ENCODE measurements at places on chromosomes 6 and 20.

DNA sequence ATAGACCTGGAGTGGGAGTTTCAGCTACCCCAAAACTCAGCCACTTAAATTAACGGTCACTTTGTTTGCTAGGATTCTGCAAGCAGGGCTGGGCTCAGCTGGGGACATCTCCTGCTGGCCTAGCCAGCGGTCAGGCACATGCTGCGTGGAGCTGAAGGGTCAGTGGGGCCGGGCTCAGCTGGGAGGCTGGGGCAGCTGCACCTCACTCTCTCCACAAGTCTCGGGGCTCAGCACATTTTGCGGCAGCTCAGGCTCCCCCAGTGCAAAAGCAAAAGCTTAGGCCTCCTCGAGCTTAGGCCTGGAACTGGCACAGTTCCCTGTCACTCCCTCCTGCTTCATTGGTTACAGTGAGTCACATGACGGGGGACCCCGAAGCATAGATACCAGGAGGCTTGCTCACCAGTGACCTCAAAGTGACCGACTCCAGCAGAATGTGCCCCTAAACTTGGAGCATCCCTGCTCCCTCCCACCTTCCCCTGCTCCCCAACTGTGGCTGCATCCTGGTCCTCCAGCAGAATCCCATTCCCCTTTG lies 80.6 kb upstream of the CST7 start:
- DNase-seq: no peak

DNA sequence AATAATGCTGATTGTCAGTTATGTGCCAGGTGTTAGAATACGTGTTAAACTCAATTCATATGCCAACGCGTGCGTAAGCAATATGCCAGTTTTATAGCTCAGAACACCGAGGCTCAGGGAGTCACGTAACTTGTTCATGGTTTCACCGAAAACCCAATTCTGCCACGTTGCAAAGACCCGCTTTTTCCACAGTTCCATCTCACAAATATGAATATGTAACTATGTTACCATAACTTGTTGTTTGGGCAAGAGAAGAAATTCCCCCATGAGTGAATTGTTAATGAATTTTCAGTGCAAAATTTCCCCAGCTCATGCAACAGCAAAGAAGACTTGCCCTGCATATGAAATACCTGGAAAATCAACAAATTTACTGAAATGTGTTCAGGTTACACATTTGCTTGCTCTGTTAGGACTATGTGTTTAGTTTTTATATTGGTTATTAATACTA lies 30.1 kb downstream of the SF3B5 start:
- peak; percentile 32 for DNase-seq

DNA sequence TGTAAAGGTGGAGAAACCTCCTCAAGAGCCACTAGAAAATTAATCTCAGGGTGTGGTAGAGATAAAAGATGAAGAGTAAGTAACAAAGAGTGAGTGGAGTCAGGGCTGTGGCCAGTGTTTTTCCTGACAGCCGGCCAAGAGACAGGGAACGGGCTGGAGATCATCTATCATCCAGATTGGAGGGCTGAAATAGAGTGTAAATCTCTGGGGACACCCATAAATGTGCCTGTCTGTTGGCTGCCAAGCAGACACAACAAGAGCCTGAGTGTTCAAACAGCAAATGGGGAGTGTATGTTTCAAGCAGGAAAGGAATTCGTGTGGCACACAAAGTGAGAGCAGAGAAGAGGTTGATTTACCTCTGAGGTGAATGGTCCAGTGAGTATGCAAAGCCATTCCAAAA lies 326.4 kb upstream of the KHDRBS2 start:
- no peak for DNase-seq

DNA sequence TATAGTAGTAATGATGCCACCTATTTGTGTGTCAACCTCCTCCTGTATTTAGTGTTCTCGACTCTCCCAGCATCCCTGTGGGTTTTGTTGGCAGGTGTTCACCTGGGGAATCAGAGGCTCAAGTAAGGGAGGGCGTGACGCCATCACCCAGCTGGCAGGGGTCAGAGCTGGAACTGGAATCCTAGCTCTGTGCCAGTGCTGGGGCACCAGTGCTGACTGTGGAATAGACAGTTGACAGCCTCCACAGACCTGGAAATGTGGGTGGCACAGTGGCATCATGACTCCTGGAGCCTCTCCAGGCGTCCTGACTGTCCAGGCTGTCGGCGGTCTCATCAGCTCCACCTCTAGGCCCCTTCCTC lies 102.8 kb downstream of the SYCP2 start:
- DNase-seq: no peak

- DNase-seq: no peak
Measured at GRCh38 chr6:101605874-101606273, 212.4 kb downstream of the GRIK2 start.

DNA sequence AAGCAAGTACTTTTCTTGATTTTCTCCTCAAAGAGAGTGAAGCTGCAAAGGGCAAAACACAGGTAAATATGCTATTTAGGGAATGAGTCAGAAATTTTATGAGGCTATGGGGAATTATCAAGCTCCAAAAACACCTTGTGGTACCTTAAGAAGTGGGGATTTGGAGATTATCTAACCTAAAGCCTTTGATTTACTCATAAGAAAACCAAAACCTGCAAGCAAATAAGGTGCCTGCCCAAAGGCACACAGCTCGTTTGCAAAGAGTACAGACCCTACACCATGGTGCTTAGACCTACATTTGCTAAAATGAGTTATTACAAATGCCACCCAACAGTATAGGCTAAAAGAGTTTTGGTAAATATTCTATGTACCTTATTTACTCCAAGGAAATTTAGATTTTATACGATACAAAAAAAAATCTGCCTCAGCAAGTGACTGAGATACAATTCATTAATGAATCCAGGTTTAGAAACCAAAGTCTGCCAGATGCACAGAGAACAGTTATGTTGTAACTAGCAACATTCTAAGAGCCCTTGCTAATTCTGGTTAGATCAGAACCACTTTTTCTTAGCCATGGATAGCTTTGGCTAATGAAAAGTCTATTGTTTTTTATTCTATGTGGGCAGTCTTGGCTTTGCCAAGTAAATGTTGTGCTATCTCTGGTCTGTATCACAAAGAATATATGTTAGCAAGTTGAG lies 101.5 kb downstream of the KHDC1L start:
- no peak for DNase-seq

DNA sequence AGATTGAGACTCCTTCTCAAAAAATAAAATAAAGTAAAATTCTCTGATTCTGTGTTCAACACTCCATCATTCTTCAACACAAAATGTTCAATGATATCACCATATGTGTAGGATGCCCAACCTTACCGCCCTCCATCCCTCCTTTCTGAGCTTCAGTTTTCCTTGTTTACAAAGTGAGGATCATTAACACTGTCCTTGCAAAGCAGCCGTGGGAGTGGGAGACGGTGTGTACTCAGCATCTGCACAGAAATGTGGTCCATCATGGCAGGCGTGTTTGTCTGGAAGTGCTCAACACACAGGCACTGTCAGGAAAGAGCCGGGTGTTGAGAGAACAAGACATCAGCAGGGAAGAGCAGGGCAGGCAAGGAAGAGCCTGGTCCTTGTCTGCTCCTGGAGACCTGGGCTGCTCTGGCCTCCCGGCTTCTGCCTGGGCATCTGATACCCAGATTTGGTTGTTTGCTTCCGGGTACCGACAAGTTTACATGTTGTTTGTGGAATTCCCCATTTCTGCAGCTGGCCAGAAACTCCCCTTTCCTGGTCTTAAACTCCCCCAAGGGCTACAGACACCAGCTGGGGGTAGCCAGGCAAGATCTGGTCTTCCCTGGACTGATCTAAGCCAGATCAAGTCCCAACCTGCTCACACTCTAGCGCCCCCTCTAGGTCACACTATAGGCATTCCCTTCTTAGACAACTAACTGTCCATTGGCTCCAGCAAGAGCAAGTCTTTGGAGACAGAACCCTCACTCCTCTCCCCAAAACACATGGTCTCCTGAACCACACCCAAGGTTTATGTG lies 26.7 kb upstream of the TTPAL start:
- peak; percentile 52 for DNase-seq

GRCh38 chr6:167279766-167280446 lies 11.2 kb upstream of the UNC93A start:
- DNase-seq: no peak

DNA sequence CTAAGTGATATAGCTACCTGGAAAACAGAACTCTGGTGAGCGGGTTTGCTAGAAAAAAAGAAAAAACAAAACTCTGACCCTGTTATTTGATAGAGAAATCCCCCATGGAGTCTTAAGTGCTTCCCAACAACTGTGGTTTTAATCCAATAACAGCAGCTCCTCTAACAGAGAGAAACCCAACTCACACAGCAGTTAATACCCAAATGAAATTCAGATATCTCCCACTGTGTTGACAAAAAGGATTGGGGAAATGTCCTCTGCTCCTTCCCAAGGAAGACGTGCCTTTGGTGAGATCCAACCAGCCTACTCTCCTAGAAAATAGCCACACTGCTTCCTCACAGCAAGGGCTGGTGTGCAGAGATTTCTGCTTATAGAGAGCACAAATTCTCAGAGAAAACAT lies 200.4 kb upstream of the FBXL4 start:
- DNase-seq: no peak

DNA sequence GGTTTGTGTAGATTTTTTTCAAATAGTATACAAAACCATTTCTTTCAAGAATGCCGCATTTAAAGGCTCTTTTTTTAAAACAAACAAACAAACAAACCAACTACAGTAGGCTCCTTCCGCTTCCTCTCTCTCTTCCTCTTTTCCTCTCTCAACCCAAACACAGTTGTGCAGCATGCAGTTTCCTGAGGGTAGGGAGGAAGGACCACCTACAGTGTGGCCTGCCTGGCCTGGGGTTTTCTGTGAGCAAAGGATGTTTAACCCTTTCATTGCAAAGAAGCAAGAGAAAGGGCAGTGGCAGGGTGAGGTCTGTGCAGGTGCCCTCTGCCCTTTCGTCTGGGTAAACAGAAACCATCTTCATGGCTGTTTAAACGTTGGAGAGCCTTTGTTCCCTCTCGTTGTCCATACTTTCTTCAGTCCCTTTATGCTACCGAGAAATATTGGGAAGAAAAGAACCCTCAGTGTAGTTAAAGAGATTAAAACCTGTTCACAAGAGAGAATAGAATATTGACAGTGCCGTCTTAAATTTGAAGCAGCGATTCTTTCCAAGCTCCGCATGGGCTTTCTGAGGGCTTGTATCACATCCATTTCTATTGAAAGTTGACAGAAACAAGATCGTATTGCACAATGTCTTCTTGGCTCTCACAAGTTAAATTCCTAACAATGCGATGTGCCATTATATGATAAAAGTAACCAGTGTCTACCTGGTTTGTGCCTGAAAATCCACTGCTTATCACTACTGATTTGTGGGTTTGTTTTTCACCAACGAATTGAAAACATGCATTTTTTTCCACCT lies 215.5 kb upstream of the SNX9 start:
- no peak for DNase-seq

DNA sequence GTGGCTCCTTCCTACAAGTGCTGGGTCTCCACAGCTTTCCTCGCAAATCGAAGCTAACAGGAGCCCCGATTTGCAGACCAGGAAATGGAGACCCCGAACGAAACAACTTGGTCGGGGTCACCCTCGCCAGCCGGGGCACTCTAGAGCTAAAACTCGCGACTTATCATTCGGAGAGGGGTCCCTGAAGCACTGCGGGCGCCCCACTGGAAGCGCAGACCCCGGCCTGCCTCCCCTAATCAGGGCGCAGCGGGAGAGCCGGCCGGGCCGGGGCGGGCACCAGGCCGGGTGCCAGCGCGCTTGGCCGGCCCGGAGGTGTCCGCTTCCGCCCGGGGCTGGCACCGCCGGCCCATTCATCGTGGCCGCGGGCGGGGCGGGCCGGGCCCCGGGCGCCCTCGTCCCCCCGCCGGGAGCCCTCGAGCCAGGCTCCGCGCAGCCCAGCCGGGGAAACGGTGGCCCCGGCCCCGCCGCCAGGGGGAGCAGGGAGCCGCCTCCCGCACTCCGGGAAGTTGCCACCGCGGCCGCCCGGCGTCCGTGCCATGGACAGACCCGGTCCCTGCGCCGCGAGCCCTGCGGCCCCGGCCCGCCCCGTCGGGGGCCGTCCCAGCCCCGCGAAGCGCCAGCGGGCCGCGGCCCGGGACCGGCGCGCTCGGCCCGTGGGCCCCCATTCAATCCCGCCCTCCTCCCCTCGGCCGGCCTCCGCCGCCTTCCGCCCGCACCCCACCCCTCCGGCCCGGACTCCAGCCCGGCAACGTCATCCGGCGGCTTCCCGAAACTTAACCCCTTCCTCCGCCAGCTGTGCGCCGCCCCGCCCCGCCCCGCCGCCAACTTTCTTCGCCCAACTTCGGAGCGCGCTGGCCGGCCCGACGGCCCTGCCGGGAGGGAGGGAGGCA lies 961 bp downstream of the RRBP1 start:
- DNase-seq: peak; percentile 92

GRCh38 chr6:155050311-155050710 lies 55.2 kb downstream of the TIAM2 start:
- DNase-seq: peak; percentile 66

- DNase-seq: no peak
Measured at GRCh38 chr6:48280035-48280620, 169.1 kb upstream of the PTCHD4 start.

GRCh38 chr6:64290867-64291266 lies 655.3 kb downstream of the PHF3 start:
- DNase-seq: no peak

- no peak for DNase-seq
Measured at GRCh38 chr6:2477666-2478065, 232.3 kb upstream of the GMDS start.

- no peak for DNase-seq
Measured at GRCh38 chr6:21414065-21414464, 179.5 kb upstream of the SOX4 start.

- DNase-seq: no peak
Measured at GRCh38 chr6:165497472-165497871, 165.6 kb downstream of the PDE10A start.

- no peak for DNase-seq
Measured at GRCh38 chr6:148203281-148203925, 139.2 kb upstream of the SASH1 start.

- DNase-seq: no peak
Measured at GRCh38 chr6:161668665-161669064, 394.8 kb upstream of the AGPAT4 start.

DNA sequence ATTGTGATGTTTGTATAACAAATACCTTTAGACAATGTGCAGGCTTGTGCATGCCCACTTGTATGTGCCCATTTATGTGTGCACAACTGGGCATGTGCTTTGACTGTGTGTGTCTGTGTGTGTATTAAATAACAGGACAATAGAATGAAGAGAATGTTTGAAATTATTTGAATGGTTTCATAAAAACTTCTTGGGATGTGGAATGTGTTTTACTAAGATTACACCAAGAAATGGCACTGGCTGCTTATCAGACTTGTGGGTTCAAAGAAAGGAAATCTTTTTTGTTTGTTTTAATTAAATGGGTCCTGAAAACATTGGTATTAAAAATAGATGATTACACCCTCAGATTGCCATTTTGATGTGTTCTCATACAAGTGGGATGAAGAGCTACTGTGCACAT lies 191.6 kb upstream of the CCN2 start:
- DNase-seq: no peak

DNA sequence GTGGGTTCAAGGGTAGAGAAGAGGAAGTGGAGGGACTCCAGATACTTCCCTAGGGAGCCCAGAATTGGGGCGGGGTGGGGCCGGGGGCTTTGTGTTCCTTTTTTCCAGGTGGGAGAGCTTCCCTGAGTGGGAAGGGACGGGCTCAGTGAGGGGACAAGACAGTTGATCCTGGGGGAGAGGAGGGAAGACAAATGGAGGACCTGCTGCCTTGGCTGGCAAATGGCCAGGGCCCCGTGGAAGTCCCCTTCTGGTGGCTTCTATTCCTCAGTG lies 2.6 kb downstream of the CTSZ start:
- no peak for DNase-seq

GRCh38 chr20:41436679-41437078 lies 70.1 kb upstream of the EMILIN3 start:
- no peak for DNase-seq
